Tibial artery (tissue), 4 donors: ENCODE measurements at places on chromosomes 12 and 14.

- no peak for DNase-seq
Measured at GRCh38 chr12:202081-202731, 11.8 kb downstream of the SLC6A12 start.

- DNase-seq: no peak
Measured at GRCh38 chr14:69841656-69842055, 37.6 kb upstream of the SMOC1 start.

GRCh38 chr12:52151837-52152783, 39.7 kb downstream of the KRT80 start:
- DNase-seq: peak; percentile 83

DNA sequence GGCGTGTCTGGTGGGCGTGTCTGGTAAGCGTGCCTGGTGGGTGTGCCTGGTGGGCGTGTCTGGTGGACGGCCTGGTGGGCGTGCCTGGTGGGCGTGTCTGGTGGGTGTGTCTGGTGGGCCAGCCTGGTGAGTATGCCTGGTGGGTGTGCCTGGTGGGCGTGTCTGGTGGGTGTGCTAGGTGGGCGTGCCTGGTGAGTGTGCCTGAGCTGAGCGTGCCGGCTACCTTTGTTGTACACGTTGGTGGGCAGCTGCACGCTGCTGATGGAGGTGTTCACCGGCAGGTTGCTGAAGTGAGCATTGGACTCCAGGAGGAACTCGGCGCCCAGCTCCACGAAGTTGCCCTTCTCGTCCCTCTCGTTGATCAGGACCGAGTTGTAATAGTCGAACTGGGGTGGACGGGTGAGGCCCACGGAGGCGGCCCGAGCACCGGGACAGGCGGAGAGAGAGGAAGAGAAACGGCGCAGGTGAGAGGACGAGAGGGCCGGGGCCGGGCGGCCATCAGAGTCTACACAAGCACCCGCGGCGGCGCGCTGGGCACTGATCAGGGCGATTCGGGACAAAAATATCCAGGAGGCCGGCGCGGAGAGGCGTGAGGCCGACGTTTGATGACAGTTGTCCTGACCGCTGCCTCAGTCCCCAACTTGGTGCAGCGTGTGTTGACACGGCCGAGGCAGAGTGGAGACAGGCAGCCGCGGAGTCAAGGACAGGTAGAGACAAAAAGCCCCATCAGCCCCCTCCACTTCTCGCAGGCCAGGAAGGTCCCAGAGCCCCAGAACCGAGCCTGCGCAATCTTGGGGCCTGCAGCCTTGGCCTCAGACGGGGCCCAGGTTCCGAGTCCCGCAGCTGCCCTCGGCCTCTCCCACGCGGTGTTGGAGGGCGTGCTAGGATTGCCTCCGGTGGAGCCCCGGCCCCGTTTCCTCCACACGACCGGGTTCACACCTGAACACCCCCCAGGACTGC, 10.5 kb downstream of the CACNA2D4 start:
- peak; percentile 54 for DNase-seq

DNA sequence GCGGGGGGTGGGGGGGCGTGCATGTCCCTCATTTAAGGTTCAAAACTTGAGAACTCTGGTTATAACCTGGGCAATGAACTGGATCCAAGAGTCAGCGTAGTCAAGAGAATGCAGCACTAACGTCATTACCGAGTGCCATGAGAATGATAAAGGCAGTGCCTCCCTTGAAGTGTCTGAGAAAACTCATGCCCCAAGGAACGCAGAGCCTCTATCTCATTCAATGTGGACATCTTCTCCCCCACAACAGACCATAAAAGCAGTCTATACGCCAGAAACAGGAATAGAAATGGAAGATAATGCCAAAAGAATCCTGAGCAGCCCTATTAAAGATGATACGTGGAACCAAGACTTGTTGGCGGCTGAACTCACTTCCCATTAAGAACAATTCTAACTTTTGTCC, 208.6 kb downstream of the MED13L start:
- no peak for DNase-seq

- peak; percentile 74 for DNase-seq
Measured at GRCh38 chr14:30223385-30223785, 295.7 kb upstream of the PRKD1 start.

- no peak for DNase-seq
Measured at GRCh38 chr12:16599081-16599480, 6.9 kb downstream of the LMO3 start.

- DNase-seq: no peak
Measured at GRCh38 chr14:81691931-81692330, 158.3 kb upstream of the SEL1L start.

GRCh38 chr12:122865268-122866231, 30.3 kb downstream of the HIP1R start:
- no peak for DNase-seq

GRCh38 chr14:35405304-35405996, 901 bp upstream of the NFKBIA start:
- peak; percentile 70 for DNase-seq

- DNase-seq: peak; percentile 33
Measured at GRCh38 chr14:99255621-99256482, 16.1 kb downstream of the BCL11B start.

GRCh38 chr12:100656141-100656540, 82.7 kb downstream of the GAS2L3 start:
- no peak for DNase-seq

DNA sequence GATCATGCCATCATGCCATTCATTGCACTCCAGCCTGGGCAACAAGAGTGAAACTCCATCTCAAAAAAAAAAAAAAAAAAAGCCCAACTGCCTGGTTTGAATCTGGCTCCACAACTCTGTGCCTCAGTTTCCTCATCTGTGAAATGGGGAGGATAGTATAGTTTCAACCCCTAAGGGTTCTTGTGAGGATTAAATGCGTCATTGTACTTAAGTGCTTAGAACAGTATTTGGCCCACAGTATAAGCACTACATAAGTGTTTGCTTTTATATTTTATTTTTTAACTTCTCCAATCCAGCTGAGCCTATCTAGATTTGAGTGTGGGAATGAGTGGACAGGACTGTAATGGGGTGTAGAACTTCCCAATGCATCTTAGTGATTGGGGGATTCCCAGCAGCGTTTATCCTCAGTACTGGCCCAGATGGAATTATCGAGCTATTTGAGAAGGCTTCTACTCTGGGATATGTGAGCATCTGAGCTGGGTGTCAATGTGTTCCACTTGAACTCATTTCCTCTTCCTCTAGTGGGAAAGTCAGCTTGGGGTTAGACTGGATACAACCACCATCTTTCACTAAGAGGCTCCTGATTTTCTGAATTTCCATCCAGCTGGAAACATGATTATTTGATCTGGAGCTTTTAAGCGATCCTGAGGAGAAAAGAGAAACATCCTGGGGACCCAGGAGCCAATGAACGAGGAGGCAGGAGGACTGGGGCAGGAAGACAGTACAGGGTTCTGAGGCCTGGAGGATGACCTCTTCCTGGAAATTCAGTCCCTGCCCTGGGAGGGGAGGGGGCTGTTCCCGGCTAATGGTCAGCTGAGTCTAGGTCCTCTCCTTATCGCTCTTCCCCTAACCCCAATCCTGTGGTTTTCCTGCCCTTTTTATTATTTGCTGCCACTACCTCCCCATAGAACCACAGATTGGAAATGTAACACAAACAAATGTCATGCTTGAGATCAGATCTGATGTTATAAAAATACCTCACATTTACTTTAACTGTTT, 9.3 kb upstream of the ESPL1 start:
- no peak for DNase-seq

DNA sequence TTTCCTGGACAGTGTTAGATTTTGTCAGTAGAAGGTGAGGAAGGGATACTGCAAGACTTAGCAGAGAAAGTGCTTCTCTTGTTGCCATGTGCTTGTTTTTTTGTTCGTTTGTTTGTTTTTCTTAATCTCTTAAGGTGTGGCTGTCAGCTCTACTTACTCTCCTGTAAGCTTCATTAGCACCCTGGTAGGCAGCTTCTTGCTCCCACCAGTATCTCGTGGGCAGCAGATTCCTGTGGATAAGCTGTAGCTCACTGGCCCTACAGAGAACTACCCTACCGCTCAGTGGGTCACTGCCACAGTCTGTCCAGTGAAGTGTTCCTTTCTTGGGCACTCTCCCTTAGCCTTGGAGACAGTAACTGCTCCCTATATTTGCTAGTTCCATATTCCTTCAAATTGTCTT, 30.1 kb downstream of the VRK1 start:
- no peak for DNase-seq
